Neuronal stem cell (in vitro differentiated cells): ENCODE measurements at places on chromosomes 2 and 18.

- no peak for DNase-seq
Observed at GRCh38 chr2:121348128-121348740, 63.2 kb upstream of the TFCP2L1 start.

DNA sequence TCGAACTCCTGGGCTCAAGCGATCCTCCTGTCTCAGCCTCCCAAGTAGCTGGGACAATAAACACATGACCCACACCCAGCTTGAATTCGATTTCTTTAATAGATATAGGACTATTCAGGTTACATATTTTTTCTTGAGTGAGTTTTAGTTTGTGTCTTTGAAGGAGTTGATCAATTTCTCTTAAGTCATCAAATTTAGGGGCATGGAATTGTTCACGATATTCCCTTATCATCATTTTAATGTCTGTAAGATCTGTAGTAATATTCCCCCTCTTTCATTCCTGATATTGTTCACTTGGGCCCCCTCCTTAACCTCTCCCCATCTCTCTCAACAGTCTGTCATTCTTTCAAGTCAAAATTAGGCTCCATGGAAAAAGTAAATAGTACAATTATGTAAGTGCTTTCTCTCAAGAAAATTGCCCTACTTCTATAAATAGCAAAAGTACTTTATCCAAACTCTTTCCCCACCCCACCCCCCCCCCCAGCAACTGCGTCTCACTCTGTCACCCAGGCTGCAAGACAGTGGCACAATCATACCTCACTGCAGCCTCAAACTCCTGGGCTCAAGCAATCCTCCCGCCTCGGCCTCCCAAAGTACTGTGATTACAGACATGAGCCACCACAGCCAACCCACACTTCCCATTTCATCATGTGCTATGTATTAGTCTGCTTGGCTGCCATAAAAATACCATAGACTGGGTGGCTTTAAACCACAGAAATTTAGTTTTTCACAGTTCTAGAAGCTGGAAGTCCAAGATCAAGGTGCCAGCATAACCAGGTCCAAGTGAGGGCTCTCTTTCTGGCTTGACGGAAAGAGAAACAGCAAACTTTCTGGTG lies 20.1 kb downstream of the WDR33 start:
- DNase-seq, result no peak

GRCh38 chr2:128363934-128364361 lies 45.3 kb upstream of the HS6ST1 start:
- no peak for DNase-seq

- no peak for DNase-seq
Observed at GRCh38 chr2:130769343-130769907, 14.1 kb downstream of the AMER3 start.

- DNase-seq, result peak; percentile 47
Observed at GRCh38 chr18:74353169-74353775, 37.6 kb downstream of the C18orf63 start.

GRCh38 chr18:66193938-66194337 lies 410.0 kb downstream of the CDH19 start:
- no peak for DNase-seq

DNA sequence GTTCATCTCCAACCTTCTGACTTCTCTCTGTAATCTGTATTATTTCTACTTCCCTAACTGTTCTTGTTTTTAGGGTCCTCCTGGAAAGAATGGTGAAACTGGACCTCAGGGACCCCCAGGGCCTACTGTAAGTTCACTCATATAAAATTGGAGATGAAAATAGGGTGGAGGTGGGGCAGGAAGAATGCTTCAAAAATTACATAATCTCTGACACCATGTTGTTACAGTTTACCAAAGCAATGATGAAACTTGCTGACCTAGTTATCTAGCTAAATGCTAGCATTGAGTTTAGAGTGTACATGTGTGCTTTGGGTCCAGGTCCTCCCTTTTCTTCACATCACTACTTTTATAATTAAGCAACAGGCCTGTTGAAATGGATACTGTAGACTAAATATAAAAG lies 23.1 kb downstream of the COL3A1 start:
- no peak for DNase-seq

GRCh38 chr2:218021536-218022071 lies 18.8 kb upstream of the TNS1 start:
- DNase-seq, result no peak

DNA sequence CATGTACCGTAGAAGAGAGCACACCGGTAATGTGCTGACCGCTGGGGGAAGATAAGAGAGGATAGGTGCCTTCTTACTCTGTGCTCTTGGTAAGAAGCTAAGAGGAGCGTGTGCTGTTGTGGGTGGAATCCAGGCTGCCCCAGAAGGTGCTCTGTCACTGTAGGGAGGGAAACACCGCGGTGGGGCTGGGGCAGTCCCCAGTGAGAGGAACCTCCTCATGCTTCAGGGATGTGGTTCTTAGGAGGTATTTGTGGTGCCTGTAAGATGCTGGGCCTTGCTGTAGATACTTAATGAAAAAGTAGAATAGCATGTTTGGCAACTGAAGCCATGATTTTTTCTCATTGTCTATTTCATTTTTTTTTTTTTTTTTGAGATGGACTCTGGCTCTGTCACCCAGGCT lies 1.1 kb downstream of the COLEC11 start:
- no peak for DNase-seq

DNA sequence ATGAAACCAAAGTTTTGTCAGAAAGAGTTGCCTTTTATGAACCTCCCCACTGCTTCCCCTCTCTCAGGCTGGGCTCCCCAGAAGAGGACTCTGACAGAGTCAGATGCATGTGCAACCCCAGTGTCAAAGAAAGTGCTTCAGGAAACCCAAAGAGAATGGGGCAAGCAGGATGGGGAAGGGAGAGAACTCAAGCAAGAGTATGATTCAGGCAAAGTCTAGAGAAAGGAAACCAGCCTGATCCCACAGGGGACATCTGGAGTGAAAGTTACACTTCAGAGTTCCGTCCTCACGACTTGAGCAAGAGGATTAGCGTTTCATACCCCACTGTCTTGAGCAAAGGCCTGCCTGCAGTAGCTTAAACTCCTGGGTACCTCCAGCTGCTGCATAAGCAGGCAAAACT lies 51.8 kb upstream of the EPC2 start:
- no peak for DNase-seq

DNA sequence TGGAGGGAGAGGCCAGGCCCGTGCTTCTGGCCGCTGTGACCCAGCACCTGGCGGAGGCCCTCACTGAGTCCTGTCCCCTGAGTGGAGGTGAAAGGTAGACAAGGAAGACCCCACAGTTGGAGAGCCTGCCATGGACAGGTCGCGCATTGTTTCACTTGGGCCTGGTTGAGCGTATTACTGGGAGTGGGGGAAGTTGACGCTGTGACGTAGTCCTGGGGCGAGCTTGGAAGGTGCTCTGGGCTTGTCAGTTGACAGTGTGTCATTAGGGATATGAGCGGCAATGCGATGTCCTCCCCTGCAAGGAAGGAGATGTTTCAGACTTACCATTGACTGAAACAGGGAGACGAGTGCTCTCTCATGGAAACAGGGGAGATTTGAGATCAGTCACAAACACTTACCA lies 127.1 kb downstream of the SH3RF3 start:
- no peak for DNase-seq

GRCh38 chr2:97965116-97965515 lies 30.6 kb downstream of the TMEM131 start:
- no peak for DNase-seq

DNA sequence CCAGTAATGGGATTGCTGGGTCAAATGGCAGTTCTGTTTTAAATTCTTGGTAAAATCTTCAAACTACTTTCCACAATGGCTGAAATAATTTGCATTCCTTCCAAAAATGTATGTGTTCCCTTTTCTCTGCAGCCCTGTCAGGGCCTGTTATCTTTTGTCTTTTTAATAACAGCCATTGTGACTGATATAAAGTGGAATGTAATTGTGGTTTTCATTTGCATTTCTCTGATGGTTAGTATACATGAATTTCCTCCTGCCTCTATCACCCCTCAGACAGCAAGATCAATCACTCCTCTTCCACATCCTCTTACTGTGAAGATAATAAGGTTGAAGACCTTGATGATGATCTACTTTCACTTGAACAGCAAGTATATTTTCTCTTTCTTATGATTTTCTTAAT lies 304.8 kb upstream of the FSIP2 start:
- DNase-seq, result no peak

DNA sequence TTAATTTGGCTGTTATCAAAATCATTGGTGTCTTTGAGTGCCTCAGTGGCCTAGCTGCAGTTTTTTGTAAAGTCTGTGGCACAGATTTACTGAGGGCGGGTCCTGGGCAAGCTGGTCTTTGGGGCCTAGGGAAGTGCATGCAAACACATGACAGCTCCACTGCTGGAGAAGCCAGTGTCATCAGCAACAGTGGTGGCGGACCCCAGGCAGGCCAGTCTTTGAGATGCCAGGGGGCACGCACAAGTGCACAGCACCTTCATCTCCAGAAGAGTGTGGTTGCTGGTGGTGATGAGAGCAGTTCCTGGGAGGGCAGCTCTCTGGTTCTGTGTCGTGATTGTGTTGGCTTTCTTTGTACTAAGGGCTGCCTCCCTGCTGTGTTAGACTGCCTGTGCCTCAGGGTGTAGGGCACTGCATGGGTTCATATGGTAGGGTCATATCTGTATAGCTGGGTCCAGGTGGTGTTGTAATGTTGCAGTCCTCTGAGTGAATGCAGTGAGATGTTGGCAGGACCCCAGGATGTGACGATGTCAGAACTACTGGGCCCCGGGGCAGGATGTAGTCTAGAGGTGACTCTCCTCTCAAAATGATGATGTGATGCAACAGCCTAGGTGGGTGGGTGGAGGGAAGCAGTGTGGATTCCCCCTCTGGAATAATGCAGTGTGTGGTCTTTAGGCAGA lies 646.7 kb upstream of the CDH2 start:
- DNase-seq, result no peak

DNA sequence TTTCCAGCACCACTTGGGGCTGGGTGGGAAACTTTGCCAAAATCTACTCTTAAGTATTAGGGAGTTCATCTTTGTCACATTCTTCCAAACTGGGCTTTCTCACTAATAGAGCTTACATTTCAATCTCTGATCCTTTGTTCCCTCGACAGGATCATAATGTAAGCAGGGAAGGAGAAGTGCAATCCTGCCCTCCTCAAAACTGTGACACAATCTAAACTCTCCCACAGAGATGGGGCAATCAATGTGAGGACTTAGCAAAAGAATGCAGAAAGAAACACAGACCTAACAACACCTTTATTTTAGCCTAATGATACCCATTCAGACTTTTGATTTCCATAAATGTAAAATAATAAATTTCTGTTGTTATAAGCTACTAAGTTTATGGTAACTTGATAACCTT lies 40.8 kb downstream of the DSEL start:
- no peak for DNase-seq

DNA sequence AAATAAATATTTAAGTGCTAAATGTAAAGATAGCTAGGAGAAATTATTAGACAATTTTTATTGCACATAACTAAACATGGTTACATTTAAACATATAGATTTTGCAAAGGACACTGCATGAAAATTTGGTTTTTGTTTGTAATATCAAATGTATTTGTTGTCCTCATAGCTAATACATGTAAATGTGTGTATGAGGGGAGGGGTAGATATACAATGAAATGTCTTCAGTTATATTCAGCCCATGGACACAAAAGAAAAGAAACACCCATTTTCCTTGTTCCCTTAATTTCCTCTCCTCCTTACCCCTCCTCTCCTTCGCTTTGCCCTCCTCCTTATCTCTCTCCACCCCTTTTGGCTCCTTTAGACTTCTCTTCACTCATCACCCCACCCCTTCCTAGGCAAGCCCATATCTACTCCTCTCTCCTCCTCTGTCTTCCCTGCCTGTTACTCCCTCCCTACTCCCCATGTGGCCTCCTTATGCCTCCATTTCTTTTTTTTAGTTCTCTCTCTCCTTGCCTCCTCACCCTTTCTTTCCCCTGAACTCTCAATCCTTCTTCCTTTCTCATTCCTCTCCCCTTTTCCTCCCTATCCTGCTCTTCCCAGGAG lies 1.4 kb downstream of the COL3A1 start:
- DNase-seq, result no peak

GRCh38 chr18:2164644-2165550 lies 406.4 kb downstream of the METTL4 start:
- no peak for DNase-seq

DNA sequence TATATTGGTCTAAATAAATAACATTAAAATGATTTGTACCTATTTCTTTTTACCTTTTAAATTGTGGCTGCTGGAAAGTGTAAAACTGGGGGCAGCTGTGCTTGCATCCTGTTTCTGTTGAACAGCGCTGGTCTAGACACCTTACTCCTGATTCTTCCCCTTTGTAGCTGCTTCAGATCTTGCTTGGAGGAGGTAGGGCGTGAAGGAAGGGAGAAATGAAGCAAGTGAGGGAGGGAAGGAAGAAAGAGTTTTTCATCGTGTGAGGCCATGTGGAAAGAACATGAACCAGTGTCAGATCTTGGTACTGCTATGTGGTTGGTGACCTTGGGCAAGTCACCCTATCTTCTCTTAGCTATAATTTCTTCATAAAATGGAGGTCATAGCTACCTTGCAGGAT lies 89.0 kb upstream of the SEC11C start:
- DNase-seq, result no peak

GRCh38 chr18:76892832-76893231 lies 70.5 kb downstream of the ZNF236 start:
- DNase-seq, result no peak

- no peak for DNase-seq
Observed at GRCh38 chr2:217910875-217911212, 92.0 kb downstream of the TNS1 start.

DNA sequence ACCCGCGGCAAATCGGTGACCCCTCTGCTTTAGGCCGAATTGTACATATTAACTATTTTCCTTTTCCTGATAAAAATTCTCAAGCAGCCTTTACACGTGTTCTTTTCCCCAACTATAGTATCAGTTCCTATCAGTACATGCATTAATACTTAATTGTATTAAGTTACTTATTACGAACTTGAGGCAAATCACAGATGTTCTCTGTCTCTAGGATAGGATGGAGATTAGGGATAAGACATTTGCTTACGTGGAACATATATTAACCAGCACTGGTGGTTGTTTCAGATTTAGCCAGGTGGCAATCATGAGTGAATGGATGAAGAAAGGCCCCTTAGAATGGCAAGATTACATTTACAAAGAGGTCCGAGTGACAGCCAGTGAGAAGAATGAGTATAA lies 675 bp downstream of the GEMIN6 start:
- no peak for DNase-seq

- DNase-seq, result no peak
Observed at GRCh38 chr2:7774481-7774880, 857.3 kb downstream of the RNF144A start.

GRCh38 chr2:24830351-24830750 lies 37.1 kb downstream of the CENPO start:
- DNase-seq, result no peak

DNA sequence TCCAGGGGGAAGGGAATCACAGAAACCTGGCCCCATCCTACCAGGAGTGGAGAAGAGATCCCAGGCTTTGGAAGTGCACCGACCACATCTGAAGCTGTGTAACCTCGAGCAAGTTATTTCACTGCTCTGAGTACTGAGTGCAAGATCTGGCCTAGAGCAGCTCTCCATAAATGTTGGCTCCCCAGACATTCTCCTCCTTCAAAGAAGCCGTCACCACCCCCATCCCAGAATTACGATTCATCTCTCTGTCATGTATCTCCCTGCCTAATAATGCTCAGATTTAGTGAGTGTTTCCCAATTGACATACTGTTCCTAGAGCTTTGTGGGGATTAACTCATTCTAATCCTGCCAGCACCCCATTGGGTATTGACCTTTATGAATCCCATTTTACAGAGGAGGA lies 51.7 kb downstream of the TNS1 start:
- no peak for DNase-seq

GRCh38 chr2:238345297-238345968 lies 25.1 kb downstream of the TRAF3IP1 start:
- no peak for DNase-seq
